ENCODE measurements at places on chromosomes 7 and 10.

DNA sequence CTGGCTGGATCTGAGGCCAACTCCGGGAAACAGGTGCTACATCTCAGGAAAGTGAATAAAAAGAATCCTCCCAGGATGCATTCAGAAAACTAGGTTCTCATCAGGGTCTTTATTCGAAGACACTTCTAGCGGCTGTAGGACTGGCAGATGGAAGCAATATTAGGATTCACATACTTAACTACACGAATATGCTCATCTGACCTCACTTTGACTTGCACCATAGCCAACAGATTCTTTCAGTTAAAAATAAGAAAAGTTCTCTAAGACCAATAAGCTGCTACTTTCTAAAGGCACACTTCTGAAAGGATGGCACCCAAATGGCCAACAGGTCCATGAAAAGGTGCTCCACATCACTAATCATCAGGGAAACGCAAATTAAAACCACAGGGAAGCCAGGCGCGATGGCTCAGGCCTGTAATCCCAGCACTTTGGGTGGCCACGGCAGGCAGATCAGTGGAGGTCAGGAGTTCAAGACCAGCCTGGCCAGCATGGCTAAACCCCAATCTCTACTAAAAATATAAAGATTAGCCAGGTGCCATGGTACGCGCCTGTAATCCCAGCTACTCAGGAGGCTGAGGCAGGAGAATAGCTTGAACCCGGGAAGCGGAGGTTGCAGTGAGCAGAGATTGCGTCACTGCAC, 258.0 kb downstream of the ZMYND11 start:
- DNase-seq, result no peak

- no peak for DNase-seq
Observed at GRCh38 chr7:106600569-106601373, 60.2 kb downstream of the CCDC71L start.

DNA sequence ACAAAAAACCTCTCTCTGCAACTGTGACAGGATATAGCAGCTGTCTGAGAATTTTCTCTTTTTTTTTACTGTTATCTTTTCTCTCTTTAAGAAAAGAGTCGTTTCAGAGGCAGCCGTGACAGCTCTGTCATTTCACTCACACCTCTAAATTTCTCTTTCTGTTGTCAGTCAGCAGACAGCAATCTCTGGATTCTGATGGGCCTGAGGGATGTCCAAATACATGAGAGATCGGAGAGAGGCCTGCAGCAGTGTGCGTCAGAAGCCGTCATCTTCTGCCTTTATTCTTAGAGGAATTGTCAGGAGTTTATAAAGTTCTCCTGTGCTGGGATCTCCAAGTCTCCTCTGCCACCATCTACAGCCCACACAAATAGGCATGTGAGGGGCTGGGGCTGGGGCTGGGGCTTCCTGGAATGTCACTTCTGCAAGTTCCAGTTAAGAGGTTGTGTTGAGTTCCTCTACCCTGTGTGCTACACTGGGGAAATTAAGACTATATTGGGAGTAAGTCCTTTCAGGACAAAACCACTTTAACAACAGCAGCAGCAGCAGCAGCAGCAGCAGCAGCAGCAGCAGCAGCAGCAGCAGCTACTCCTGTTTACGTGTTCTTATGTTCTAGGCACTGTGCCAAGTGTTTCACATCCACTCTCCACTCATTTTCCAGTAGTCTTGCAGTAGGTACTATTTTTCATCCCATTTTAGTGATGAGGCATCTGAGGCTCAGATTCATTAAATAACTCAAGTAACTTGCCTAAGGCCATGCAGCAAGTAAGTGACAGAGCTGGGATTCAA, 541.3 kb downstream of the LRMDA start:
- no peak for DNase-seq

DNA sequence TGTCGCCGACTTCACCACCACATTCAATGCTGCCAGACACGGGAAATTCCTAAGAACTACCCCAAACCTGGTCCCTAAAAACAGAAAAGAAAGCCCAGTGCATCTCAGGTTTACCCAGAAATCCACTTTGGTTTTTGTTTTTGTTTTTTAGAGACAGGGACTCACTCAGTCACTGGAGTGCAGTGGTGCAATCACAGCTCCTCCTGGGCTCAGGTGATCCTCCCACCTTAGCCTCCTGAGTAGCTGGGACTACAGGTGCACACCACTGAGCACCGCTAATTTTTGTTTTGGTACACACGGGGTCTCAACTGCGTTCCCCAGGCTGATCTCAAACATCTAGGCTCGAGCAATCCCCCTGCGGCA, 22.8 kb downstream of the MAD1L1 start:
- no peak for DNase-seq

DNA sequence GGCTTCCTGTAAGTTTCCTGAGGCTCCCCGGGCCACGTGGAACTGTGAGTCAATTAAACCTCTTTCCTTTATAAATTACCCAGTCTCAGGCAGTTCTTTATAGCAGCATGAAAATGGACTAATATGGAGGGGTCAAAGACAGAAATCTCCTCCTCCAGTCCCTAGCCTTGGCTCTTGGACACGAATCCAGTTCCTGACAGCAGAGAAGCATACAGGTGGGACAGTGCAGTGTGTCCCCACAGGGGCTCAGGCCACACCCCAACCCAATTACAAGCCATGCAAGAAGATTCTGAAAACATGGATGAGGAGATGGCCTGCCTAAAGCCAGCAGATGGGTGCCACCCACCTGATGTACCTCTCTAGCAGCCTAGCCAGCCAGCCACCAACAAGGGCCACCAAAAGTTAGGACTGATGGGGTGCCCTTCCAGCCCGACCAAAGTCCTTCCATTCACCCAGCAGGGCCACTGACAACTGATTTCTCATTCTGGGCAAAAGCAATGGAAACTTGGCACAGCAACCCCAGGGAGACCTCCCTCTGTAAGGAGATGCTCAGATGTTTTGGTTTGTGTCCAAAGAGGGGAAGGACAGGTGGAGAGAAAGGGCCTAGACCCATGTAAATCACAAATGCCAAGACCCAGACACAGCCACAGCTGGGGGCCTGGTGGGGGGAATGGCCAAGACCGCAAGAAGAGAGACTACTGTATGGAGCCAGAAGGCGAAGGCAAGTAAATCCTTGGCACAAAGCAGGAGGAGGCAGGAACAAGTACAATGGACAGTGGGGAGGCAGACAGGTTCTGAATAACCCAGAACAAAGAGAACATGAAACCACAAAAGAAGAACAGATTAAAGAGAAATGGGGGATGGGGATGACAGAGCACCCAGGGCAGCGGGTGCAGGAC, 13.6 kb downstream of the GPRIN2 start:
- peak; percentile 75 for DNase-seq

DNA sequence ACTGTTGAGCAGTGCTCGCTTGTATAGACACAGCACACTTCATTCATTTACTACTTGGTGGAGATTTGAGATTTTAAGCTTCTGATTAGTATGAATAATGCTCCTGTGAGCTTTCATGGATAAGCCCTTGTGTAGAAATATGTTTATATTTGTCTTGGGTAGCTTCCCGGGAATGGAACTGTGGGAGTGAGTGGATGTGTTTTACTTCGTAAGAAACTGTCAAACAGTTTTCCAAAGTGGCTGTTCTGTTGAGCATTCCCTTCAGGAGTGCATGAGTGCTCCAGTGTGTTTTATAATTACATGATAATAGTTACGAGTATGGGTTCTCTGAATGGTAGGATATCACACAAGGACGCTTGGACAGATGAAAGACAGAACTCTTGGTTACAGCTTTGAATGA, 49.4 kb downstream of the VWC2 start:
- no peak for DNase-seq

GRCh38 chr7:132937286-132937685, 144.6 kb downstream of the CHCHD3 start:
- no peak for DNase-seq

GRCh38 chr10:126137562-126138221, 241.3 kb downstream of the FANK1 start:
- no peak for DNase-seq

GRCh38 chr7:106001886-106002285, 38.8 kb downstream of the CDHR3 start:
- no peak for DNase-seq

DNA sequence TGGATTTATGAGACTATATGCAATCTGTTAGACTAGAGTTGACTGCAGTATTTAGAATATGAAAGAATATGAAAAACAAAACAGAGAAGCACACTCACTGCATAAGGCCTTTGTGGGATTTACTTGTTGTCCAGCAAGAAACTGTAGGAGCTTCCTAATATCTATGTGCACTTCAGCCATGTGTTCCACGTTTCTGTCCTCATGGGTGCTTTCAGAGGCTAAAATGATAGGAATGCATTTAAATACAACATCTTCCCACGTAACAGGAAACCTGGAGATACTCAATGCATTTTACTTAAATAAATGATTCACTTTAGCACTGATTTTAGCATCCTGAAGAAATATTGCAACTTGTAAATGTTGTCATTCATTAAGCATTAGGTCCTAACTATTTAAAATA, 11.7 kb downstream of the HUS1 start:
- no peak for DNase-seq

- DNase-seq, result no peak
Observed at GRCh38 chr7:130703851-130704250, 17.5 kb upstream of the TSGA13 start.

DNA sequence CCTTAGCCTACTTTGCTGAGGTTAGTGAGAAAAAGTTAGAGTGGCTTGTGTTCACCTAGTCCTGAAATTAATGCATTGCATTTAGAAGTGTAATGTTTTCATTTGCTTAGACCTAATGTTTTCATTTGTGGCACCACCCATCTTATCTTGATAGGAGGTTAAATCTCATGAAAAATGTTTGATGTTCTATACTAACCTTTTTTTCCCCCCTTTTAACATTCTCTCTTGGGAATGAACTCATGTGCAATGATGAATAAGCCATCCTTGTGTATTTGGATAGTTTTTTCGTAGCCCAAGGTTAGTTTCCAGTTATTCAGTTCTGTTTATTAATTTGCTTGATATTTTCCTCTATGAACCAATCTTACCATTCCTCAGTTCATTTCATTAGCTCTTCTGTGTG, 2.8 kb downstream of the FHIP2A start:
- DNase-seq, result no peak

DNA sequence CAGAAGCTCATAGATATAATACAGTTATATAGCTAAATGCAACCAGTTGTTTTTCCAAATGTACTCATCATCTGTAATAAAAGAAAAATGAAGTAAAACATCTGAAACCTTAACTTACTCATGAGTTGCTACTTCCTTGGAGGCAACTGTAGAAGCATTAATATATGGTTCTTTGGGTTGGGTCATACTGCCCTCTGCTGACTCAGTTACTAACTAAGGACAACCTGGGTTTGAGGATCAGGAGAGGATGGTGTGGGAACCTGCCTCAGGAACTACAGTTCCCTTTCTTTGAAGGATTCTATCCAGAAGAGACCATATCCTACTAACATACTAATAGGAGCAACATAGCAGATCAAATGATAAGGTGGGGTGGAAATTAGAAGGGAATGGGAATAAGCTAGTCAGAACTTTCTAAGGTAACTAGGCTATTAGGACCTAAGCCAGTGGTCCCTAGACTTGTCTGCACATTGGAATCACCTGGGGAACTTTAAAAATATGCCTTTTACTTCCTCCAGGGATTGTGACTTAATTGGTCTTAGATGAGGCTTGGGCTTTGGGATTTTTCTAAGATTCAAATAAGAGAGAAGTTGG, 20.7 kb downstream of the COX15 start:
- no peak for DNase-seq

- no peak for DNase-seq
Observed at GRCh38 chr7:102248456-102249395, 37.9 kb upstream of the SH2B2 start.

GRCh38 chr10:1923586-1923985, 186.3 kb upstream of the ADARB2 start:
- no peak for DNase-seq

- no peak for DNase-seq
Observed at GRCh38 chr7:47430422-47430821, 151.5 kb downstream of the TNS3 start.

DNA sequence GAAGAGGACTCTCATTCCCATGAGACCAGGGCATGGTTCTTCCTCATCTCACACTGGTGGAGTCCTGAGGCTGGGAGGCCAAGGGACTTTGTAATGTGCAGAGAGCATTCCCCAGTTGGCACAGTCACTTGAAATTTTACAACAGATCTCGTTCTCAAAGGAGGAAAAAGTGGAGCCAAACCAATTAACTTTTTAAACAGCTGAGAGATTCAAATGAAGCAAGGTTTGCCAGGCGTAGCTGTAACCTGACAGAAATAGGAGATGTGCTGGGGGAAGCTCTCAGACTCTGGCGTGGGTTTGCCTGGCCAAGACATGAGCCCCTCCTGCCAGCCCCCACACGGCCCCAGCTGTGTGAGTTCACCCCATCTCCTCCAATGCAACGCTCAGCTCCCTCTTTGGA, 12.0 kb upstream of the CPXM2 start:
- DNase-seq, result no peak

GRCh38 chr10:59456199-59456598, 93.8 kb upstream of the FAM13C start:
- no peak for DNase-seq

GRCh38 chr10:79221110-79222051, 125.9 kb upstream of the PPIF start:
- peak; percentile 85 for DNase-seq

DNA sequence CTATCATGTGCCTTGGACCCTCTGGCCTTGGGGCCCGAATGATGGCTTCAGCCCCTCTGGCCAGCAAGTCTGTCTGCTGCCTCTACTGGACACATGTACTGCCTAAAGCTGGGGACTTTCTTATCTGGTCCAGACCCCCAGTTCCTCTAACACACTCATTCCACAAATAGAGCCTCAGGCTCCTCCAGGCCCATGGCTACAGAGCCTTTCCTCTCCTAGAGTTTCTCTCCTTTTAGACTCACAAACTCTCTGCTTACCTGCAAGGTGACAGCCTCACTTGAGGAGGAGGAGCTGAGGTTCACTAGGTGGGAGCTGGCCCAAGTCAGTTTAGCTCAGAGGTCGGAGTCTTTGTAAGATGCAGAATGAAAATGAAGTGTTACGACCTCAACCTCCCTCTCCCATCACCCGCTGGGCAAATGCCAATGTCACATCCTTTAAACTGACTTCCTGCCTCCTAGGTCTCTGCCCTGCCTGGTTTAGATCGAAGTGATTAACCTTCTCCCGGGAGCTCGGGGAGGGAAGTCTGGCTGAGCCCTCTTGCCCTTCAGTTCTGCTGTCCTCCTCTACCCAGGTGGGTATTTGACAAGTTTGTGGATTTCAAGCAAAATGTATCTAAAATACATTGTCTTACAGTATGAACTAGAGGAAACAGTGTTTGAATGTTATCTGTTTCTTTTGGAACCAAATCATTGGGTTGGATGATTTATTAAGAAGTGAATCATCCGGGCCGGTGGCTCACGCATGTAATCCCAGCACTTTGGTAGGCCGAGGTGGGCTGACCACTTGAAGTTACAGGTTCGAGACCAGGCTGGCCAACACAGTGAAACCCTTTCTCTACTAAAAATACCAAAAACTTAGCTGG, 71.9 kb upstream of the TNS3 start:
- no peak for DNase-seq
